NCI-H1436 treated with DMSO at 0.1 percent for 48 hours (cell line): ENCODE measurements at places on chromosomes 11 and 22.

GRCh38 chr22:26471522-26471921 is 12.1 kb downstream of the HPS4 start:
- DNase-seq, result no peak

GRCh38 chr11:118370774-118371173 is 11.4 kb downstream of the UBE4A start:
- DNase-seq, result no peak

- DNase-seq, result no peak
Observed at GRCh38 chr11:110774138-110775014, 62.1 kb upstream of the ARHGAP20 start.

DNA sequence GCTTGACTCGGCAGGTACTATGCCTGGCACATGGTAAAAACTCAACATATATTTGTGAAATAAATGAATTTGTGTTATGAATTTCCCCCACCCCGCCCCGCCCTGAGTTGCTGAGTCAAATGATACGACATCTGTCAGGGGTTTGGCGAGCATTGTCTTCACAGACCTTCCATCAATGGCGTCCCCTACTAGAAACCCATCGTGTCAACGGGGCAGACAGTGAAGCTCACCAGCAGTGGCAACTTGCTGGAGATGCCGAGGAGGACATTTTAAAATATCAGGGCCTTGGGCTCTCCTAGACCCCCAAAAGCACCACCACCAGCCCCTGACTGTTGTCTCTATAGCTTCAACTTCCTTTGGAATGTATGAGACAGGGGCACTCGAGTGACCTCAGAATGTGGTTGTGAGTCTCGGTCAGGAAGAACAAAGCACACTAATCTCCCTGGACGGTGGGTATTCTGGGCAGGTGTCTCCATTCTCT is 761 bp upstream of the NXF1 start:
- no peak for DNase-seq

DNA sequence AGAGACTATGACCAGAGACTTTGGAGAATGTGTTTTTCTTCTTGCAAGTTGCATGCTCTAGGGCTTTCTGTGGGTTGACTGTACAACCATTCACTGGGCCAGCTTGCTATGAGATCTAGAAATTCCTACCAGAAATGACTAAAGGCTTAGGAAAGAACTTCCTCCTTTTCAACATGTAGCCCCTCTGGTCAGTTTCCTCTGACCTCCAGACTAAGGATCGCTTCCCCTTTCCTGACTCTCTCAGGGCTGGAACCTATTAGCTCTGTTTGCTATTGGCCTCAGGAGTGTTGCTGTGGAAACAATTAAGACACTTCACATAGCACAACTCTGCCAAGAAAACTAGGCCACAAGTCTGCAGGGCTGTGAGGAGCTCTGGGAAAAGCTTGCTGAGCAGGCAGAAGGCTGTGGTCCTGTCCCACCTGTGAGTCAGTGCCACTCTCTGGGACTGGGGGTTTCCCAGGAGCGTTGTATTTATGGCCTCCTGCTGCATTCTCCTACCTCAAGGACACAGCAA is 10.7 kb downstream of the CRY2 start:
- DNase-seq, result no peak

DNA sequence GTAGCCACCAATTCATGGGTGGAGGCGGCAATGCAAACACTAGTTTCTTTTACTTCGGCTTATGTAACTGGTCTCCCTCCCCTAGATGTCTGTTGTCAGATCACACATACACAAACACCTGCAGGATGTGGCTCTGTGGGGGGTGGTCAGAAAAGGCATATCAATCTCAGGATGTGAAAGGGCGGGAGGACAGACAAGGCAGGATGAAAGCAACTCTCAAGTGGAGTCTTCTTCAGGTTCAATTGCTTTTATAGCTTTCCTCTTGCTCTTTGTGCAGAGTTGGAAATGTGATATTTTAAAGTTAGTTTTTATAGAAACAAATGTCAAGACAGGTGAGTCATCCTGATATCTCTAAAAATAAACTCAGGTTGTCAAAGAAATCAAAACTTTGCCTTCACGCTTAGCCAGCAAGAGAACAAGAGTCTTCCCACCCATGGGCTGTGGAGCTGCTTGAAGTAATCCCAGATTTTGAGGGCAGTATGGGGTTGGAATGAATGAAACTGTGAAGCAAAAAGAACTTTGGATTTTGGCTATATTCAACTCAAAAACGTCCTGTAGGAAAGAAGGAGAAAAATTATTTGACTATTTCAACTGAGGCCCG is 423.4 kb downstream of the GUCY1A2 start:
- DNase-seq, result no peak

GRCh38 chr11:82045748-82046457 is 687.8 kb downstream of the FAM181B start:
- DNase-seq, result no peak

GRCh38 chr22:31977939-31978338 is 33.6 kb downstream of the YWHAH start:
- no peak for DNase-seq

GRCh38 chr11:128324531-128325141 is 262.7 kb downstream of the ETS1 start:
- DNase-seq, result no peak

DNA sequence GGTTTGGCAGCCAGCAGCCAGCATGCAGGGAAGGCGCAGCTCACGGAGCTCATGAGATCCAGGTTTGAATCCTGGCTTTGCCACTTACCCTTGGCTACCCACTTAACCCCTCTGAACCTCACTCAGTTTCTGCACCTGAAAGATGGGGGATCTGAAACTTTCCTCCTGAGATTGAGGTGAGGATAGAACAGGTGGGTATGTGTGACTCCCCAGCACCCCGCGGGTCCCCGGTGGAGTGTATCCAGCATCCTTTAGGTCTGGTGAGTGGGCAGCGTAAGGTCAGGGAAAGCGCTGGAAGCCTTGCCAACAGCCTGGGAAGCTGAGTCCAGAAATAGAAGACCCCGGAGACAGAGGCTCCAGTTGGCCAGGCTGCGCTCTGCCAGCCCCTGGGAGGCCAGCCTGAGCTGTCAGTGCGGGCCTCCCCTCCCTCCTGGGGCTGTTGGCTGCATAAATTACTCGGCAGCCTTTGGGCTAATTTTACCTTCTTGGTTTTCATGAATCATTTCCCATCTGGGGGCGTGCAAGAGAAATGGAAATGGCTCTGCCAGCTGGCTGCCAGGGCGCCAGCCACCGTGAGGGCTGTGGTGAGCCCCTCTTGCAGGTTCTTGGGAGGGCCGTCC is 17.6 kb downstream of the PRDM11 start:
- no peak for DNase-seq

DNA sequence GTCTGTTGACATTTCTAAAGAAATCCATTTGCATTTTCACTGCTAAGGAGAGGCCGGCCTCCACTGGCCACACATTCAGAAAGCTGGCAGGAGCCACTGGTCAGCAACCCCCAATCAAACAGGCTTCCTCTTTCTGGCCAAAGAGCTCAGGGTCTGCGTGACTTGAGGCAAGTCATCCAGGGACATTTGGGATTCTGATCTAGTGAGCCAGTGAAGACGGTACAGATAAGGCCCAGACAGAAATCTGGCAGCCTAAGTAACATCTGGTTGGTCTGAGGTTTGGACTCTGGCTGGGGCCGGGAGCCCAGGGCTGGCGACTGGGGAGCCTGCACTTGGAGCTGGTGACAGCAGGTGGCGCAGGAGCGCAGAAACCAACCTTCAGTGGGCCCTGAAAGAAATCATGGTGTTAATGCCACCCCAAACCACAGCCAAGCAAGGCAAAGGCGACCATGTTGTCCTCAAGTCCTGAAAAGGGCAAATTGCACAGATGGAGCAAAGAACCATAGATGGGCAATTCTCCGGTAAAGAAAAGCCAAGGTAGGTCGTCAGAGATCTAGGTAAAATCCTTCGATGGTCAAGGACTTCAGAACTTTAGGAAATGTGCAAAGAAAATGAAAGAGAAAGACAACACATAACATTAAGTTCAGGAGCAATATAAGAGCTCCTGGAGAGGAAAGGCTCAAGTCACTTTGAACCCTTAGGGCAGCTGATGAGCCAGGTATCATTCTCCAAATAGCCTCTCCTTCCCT is 99.4 kb upstream of the BLID start:
- no peak for DNase-seq

DNA sequence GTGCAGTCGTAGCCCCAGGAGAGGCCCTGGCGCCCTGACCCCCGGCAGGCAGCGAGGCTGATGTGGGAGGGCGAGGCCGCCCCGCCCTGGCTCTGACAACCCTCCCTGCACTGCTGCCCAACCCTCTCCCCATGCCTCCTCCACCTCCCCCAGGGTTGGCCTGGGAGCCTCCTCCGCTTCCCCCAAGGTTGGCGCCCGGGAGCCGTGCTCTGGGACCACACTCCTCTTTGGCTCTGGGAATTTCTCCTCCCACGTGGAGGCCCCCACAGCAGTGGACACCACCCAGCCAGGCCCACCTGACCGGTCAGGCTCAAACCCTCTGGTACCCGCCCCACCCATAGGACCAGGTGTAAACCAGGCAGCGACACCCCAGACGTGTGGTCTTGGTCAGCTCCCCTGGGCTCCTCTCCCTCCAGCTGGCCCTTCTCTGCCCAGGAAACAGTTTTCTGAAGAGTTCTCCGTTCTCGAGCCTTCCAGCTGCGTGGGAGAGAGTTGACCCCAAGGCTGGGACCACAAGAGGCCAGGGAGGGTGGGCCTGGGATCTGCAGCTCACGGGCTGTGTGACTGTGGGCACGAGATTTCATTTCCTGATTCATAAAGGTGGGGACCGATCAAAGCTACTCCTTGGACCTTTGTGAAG is 39.5 kb upstream of the BRSK2 start:
- DNase-seq, result no peak

GRCh38 chr11:33945481-33946268 is 53.8 kb upstream of the LMO2 start:
- DNase-seq, result no peak
